ENCODE measurements at places on chromosomes 4 and X.

- peak; percentile 82 for DNase-seq
Measured at GRCh38 chrX:48937054-48937907, 18.5 kb upstream of the PIM2 start.

DNA sequence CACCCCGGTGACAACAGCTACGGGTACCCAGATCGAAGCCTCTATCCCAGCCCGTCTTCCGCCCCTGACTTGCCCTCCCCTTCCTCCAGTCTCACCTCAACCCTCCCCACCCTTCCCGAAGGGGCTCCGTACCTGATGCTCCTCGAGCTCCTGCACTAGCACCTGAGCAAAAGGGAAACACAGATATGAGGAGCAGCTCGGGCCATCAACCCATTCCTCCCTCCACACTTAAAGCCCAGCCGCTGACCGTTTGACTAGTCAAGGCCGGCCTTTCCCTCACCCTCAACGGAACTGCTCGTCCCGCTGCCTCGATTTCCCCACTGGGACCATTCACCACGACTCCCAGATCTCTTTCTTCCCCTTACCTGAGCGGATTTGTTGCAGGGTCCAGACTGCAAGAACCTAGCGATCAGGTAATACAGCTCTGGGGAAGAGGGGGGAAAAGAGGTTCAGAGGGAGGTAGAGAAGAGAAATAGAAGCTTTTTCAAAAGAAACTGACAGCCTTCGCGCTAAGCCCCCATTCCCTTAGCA is 731 bp downstream of the BRWD3 start:
- DNase-seq: no peak

DNA sequence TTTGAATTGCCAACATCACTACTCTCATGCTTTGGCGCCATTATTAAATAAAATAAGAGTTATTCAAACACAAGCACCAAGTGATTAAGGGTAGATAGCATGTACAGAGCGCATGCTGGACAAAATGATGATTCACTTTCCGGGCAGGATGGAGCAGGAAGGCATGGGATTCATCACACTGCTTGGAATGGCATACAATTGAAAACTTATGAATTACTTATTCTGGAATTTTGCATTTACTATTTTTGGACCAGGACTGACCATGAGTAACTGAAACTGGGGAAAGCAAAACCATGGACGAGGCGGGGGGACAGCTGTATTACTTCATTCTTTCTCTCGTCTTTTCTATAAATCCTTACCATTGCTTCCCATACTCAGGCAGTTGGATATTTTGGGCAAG is 28.5 kb upstream of the FGF5 start:
- DNase-seq: no peak

GRCh38 chr4:185559915-185560281 is 24.6 kb upstream of the PDLIM3 start:
- DNase-seq: no peak

DNA sequence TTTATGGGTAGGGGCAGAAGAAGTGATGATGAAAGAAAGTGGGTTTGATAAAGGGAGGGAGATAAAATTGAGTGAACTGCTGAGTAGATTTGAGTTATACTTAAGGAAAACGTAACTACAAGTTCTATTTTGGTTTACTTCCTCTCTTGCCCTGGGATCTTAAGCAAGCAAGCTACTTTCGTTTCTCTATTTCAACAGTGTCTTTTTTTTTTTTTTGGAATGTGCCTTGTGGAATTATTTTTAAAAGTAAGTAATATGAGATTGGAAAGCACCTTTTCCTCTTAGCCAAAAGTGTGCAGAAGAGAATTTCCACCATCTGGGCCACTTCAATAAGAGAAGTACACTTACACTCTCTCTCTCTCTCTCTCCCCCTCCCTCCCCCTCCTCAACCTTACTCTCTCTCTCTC is 16.0 kb upstream of the C4orf36 start:
- peak; percentile 85 for DNase-seq

DNA sequence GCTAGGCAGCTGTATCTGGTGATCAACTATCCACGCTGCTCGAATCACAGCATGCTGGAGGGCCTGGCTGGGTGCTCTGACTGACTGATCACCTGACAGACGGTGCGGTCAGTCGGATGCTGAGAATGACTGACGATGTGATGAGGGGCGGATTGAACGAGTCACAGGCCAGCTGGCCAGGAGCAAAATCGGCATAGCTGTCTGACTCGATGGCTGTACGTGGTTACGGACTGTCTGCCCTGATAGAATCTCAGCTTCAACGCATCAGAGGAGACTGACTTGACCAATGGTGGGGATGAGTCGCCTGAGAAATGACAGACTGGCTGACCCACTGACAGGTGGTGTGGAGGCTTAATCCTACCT is 1.0 kb upstream of the SUV39H1 start:
- peak; percentile 6 for DNase-seq

- DNase-seq: no peak
Measured at GRCh38 chr4:100269446-100269845, 79.2 kb upstream of the DDIT4L start.

- no peak for DNase-seq
Measured at GRCh38 chr4:41670982-41671381, 77.5 kb downstream of the PHOX2B start.

- no peak for DNase-seq
Measured at GRCh38 chr4:115501656-115502055, 388.2 kb upstream of the NDST4 start.

- no peak for DNase-seq
Measured at GRCh38 chr4:100882661-100883060, 364.8 kb upstream of the EMCN start.

GRCh38 chrX:133670383-133670782 is 255.1 kb upstream of the GPC4 start:
- DNase-seq: peak; percentile 21

DNA sequence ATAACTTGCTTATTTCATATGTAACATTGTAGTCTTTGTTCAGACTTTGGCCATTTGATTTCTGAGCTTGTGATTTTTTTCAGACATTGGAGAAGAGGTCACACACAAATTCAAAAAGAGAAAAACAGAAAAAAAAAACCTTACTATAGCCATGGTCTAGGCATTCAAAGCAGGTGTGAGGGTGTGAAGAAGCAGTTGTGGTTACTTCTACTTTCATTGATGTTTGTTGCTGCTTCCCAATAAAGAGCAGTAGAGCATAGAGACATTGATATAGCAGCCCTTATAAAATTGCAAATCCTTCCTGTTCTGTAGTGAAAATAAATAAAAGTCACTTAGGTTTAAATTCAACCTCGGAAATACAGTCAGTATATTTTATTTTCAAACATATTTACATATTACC is 671.6 kb downstream of the GRXCR1 start:
- DNase-seq: no peak

DNA sequence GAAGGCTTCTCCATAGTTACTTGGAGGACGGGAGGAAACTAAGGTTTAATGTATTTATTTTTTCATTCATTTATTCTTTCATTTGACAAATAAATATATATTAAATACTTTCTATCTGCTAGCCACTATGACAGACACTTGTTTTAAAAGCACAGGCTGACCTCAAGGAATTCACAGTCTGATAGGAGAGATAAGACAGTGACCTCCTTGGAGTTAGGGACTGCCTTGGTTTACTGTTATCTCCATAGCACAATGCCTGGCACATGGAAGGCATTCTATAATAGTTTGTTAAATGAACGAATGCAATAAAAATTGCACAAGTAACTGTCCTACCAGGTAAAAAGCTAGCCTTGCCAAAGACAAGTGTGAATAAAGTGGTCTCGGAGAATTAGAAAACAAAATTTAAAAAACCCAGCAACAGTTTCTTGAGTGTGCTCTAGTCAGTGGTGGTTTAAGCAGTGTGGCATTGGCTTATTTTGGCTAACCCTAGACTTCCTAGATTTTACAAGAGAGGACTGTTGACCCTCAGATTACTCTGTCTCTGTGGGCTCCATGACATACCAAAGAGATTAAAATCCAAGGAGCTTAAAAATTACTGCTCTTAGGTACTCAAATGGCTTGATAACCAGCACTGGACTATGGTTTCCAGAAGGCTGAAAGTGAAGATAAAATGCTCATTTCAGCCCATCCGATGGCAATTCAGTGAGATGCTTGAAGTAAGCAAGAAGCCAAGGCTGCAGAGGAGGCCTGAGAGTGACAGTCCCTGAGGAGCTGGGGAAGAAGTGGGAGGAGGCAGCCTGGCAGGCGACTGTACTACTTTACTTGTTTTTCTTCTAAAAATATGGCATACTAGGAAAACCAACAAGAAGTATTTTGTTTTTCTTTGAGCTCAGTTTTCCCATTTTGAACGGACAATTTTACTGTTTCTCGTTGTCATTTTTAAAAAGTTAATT is 9.6 kb downstream of the AFP start:
- no peak for DNase-seq

DNA sequence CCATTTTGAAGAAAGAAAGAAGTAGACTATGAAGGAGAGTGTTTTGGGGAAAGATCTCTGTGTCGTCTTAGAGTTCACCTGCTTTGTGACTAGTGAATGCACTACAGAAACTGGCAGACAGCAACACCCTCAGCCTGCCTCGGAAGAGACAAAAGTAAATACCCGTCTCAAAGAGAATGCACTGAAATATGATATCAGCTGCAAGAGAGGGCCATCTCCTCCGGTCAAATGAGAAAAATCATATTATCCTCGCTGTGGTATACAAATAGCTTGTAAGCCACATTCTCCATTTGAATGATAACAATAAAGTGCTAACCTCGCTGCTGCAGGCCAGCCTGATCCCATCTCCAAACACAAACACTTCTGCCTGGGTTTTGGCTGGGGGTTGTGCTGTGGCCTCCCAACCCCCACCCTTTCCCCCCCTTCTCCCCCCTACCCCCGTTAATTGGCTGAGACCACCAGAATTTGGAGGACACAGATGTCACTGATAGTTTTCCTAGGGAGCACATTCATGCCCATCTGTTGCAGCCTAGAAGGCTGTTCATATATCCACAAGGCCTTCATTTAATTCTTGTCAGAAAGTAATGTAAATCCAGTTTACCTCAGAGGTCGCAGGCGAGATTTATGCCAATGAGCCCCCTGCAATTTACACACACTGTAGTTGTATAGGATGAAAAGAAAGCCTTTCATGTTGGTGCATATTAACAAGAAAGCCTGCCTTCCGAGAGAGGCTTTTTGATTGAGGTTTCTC is 46.3 kb downstream of the ALPK1 start:
- no peak for DNase-seq

GRCh38 chrX:38095971-38096529 is 89.7 kb downstream of the SYTL5 start:
- DNase-seq: no peak

- no peak for DNase-seq
Measured at GRCh38 chr4:147463065-147463464, 17.8 kb upstream of the EDNRA start.

- DNase-seq: no peak
Measured at GRCh38 chrX:147958291-147958690, 22.8 kb upstream of the FMR1NB start.

DNA sequence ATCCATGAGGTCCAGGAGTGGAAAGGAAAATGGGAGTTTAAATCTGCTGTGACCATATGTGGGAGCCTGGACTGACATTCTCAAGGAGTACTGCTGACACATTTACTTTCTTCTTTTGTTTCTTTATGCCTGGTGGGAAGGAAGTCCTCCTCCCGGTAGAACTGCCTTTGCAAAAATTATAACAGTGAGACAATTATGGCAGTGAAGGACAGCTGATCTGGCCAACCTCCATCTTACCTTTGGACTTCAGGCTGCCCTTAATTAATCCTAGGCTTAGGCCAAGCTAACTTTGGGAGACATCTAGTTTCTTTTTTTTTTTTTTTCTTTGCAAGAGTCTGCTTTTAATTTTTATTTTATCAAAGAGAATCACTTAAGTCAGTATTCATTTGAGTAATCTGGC is 61.3 kb downstream of the SPINK2 start:
- DNase-seq: no peak

DNA sequence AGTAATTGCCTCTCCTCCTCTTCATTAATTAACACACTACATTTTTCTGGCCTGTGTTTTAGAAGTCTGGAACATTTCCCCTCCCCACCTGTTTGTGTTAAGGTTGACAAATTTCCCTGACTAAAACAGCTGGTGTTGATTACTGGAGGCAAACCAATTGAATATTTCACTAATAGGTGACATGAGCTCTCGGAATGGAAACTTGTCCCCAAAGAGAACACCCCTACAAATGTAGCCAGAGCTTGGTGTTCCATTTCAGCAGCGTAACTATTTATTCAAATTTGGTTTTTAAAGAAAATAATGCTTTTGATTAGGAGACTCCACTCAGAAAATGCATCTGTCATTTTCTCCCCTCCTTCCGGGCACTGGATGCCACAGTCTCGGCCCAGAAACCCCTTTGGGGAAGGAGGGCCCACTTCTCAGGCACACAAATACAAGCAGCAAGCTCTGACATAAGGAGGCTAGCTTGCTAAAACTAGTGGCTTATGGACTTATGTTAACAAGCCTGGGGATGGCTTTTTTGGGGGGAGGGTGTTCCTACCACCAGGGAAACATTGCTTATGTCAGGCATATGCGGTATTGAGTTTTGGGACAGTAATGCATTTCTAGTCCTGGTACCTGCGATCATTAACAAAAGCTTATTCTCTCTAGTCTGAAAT is 2.2 kb downstream of the RNF150 start:
- no peak for DNase-seq

DNA sequence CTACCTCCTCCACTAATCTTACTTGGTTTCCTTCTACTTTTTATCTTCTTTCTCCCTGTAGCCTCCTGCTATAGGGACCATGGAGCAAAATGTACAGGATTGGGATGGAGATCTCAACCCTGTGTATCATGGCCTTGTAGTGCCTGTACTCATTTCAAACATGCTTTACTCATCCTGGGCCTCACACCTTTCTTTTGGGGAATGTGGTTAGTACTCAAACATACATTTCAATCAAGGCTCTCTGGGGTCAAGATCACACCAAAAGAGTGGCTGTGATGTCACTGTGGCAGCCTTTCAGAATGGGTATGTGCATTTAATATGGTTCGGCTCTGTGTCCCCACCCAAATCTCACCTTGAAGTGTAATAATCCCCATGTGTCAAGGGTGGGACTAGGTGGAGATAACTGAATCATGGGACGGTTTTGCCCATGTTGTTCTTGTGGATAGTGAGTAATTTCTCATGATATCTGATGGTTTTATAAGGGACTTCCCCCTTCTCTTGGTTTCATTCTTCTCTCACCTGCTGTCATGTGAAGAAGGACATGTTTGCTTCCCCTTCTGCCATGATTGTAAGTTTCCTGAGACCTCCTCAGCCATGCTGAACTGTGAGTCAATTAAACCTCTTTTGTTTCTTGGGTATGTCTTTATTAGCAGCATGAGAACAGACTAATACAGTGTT is 205.1 kb downstream of the RASL11B start:
- no peak for DNase-seq

Measured in common myeloid progenitor, CD34-positive (primary cell).